ENCODE measurements at places on chromosomes 7 and 10.
A peak's percentile ranks its signal among the peaks of the same experiment; 100 is the strongest.

DNA sequence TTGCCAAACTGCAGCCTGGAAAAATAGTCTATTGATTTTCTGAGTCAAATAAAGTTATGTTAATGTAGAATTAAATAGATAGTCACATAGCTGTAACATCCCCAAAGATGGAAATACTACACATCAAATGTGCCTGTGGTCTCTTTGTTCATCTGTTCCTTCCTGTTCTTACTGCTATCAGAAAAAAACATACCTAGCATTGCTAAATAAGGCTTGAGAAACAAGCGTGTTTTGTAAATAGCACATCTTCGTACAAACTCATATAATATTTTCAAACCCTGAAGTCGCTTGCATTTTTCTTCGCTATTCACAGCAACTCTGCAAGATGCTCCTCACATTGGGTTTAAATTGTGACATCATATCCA, 116.1 kb downstream of the KLF6 start:
- DNase-seq = no peak

DNA sequence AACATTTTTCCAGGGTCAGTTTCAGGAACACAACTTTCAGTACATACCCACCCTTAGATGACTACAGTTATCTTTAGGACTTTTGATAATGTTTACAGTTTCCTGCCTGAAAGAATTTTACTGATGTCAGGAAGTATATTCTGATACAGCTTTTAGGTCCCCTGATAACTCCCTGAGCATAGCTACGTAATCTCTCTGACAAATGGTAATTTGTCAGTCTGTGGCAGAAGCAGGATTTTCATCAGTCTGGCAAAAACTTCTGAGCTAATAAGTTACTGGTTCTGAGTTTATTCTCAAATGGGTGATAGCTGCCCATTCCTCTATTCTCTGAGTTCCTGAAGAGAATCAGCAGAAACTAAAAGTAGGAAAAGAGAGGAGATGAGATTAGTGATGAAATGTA, 270.1 kb upstream of the MTPN start:
- DNase-seq = no peak

DNA sequence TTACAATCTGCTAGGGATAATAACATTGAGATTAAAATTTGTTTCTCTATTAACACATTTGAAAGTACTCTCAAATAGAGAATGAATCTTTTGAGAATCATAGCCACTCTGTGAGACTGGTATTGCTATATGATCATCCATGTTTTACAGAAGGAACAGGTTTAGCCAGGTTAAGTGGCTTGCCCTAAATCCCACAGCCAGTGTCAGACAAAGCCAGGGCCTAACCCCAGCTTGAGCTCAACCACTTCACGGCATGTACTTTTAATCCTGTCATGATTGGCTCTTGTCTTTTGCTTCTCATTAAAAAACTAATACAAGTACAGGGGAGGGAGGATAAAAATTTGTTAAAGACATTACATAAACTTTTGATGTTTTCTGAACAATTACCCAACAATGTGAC, 3.8 kb upstream of the ZNRF2 start:
- no peak for DNase-seq

GRCh38 chr10:103395754-103396066, 565 bp downstream of the ATP5MK start:
- no peak for DNase-seq

DNA sequence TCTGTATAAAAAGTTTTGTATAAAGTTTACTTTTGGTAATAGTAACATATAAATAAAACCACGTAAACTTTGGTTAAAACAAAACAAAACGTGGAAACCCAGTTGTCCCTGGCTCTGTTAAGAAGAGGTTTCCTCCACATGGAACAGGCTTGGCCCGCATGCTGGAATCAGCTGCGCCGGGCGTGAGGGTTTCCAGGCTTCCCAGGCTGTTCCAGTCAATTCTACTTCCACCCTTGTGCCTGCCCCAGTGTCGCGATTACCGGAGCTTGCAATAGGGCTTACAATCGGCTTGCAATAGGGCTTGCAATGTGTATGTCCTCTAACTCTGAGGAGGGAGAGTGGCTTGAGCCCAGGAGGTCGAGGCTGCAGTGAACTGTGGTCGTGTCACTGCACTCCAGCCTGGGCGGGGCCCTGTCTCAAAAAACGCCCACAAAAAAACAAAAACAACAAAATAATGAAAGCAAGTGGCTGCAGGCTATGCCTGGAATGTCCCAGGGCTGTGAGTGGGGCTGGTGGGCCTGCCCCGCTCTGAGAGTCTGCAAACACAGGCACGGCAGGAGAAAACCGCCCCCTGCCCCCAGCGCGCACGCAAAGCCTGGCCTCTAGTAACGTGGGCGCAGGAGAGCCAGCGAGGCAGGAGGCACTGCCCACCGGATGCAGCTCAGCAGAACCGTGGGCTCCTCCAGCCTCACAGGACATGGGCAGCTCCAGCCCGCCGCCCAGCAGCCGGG, 16.3 kb downstream of the CYP2W1 start:
- DNase-seq = no peak

DNA sequence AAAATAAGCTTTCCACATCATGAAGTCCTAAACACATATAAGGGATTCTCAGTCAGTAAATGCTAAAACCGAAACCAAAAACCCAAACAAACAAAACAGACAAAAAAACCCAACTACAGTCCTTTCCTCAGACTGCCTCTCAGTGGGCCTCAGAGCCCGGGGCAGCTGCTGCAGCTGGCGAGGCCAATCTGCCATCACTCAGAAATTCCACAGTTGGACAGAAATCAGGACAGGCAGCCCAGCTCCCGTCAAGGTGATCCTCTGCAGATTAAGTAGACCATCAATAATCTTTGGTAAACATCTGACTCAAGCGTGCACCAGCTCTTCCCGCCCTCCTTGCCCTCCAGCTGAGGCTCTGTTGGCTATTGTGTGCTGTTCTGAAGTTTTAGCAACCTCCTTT, 142.2 kb downstream of the ATXN7L1 start:
- no peak for DNase-seq

- DNase-seq = peak; percentile 80
Observed at GRCh38 chr7:5997210-5997808, 11.5 kb downstream of the PMS2 start.

- DNase-seq = no peak
Observed at GRCh38 chr7:51980313-51980712, 663.7 kb upstream of the COBL start.

GRCh38 chr10:103967448-103968071, 620 bp downstream of the SLK start:
- peak; percentile 25 for DNase-seq

- no peak for DNase-seq
Observed at GRCh38 chr10:77671594-77672252, 34.1 kb upstream of the KCNMA1 start.

- peak; percentile 50 for DNase-seq
Observed at GRCh38 chr10:73810735-73811465, 498 bp downstream of the NDST2 start.

GRCh38 chr7:30395676-30396075, 82.9 kb downstream of the NOD1 start:
- DNase-seq = no peak

GRCh38 chr7:93284908-93285307, 52.7 kb downstream of the VPS50 start:
- DNase-seq = no peak

DNA sequence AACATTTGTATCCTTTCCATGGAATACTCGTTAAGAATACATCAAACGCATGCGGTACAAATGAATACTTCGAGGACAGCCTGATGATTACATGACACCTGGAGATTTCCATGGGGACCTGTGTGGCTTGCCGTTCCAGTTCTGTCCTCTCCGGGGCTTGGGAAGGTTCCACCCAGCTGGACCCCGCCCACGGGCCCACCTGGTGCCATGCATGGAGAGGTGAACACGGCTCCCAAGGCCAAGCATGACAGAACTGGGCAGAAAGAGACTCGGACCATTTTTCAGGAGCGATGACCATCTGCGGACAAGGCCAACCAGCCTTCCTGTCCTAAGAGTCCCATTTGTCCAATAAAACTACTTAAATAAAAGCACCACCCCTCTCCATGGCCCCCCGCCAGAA, 80.1 kb downstream of the TEX36 start:
- no peak for DNase-seq

DNA sequence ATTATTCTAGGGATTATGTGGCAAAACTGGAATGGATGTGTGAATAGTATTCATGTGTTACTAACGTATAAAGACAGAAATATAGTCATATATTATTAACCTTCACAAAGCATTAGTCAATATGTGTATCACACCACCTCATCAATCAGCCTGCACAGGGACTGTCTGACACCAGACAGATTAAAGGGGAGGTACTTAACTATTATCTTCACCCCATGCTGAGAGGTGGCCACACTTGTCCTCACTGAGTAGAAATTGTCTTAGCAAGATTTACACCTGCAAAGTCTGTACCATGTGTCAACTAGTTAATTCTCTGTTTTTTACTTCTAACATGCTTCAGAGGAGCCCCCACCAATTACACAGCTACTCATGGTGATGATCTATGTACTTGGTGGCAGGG, 146.3 kb upstream of the LRGUK start:
- no peak for DNase-seq

GRCh38 chr7:525740-526139, 6.1 kb upstream of the PDGFA start:
- DNase-seq = no peak

DNA sequence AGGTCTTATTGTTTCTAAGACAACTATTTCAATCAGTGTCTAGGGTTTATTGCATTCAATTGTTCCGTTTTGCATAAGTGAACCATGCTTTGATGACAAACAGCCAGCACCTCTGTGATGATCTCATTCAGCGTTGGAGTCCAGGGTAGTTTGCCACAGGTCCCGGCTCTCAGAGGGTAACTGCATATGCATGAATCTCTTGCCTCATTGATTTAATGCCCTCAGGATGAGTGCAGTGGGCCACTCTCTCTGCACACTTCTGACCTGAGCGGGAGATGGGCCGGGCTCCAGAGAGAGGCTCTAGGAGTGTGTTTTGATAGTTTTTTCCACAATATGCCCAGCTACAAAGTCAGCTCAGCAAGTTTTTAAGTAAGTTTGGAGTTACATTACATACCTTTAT, 83.9 kb downstream of the HECW1 start:
- DNase-seq = no peak

- DNase-seq = no peak
Observed at GRCh38 chr7:36019980-36020379, 133.1 kb upstream of the EEPD1 start.

DNA sequence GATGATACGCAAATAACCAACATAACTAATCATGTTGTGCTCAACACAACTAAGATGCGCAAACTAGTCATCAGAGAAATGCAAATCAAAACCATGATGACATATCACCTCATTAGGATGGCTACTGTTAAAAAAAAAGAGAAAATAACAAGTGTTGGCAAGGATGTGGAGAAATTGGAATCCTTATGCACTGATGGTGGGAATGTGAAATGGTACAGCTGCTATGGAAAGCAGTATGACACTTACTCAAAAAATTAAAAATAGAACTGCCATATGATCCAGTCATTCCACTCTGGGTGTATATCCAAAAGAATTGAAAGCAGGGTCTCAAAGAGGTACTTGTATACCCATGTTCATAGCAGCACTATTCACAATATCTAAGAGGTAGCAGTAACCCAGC, 42.9 kb downstream of the SLIT1 start:
- DNase-seq = no peak

DNA sequence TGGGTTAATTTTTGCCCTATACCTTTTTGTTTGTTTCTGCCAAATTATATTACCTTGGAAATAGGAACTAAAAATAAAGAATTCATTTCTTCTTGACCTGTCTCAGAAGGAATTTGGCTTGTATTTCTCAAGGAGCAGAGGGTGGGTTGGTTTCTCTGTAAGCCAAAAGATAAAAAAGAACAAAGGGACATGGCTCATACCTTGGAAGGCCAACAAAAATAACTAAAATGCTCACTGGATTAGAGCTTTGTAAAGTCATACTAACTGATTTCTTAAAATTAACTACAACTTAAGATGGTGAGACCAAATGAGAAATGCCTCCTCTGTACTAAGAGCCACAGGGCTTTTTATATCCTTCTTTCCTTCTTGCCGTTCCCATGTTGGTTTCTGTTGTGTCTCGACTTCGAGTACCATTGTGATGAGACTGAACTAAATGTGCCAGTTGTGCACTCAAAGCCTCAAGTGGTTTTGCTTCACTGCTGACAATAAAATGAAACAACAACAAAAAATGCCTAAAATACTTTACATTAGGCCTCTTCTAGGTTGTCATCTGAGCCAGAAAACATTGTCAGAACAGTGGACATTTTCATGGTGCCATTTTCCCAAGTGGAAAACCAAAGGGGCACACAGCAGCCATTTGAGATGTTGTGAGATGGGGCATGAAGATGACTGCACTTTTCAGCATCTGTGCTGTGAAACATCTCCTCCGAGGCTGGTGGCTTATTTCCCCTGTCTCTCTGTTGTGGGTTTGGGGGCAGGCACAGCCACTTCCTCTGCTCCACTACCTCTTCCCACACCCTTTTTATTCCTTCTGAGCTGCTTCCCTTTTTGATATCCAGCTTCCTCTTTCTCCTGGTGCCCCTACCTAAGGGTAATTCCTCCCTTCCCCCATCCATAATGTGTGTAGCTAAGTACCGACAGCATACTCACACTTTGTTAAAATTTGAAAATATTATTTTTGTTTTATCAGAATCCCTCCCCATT, 51.8 kb upstream of the AGR3 start:
- DNase-seq = no peak

GRCh38 chr7:127337581-127337980, 54.9 kb downstream of the ZNF800 start:
- DNase-seq = no peak

DNA sequence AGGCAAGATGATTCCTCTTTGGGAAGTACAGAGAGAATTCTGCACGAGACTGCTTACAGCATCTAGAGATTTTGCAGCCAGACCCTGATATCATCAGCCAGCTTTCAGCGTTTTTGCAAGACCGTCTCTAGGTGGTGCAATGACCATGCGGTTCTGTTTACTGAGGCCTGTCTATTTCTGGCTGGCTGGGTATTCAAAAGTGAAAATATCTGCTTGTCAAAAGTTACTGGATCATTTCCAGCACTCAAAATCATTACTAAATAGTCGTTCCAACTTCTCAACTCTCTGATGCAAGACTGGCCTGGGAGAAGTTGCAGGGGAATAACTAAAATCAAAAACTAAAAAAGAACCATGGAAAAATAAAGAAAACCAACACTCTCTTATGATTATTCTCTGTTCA, 240.1 kb downstream of the ELMO1 start:
- DNase-seq = peak; percentile 55

GRCh38 chr10:3528823-3529403, 256.1 kb downstream of the KLF6 start:
- no peak for DNase-seq

GRCh38 chr7:41445432-41445831, 257.5 kb downstream of the INHBA start:
- no peak for DNase-seq

- no peak for DNase-seq
Observed at GRCh38 chr7:134703782-134704181, 57.1 kb downstream of the BPGM start.

- DNase-seq = no peak
Observed at GRCh38 chr10:84238909-84239308, 2.4 kb downstream of the LRIT1 start.
